ENCODE measurements at places on chromosomes 4 and X. TPM values are rescaled to one million over a fixed set of nuclear protein-coding genes. Genes with fewer than 3 reads are reported as not detected.

DNA sequence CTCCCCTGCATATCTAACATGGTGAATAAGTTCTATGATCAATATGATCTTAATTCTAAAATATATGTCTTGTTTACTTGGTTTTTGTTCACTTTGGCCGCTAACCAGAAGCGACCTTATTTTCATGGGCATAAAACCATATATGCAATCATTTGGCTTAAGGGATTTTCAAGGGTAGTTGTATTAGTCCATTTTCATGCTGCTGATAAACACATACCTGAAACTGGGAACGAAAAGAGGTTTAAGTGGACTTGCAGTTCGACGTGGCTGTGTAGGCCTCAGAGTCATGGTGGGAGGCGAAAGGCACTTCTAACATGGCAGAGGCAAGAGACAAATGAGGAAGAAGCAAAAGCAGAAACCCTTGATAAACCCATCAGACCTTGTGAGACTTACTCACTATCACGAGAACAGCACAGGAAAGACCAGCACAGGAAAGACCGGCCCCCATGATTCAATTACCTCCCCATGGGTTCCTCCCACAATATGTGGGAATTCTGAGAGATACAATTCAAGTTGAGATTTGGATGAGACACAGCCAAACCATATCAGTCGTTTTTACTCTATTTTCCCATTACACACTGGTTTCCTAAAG, 114.3 kb upstream of the CPEB2 start:
- no peaks in the 10 kb centered on the region for H3K36me3 ChIP-seq
- H3K27ac ChIP-seq, result no peak overlapping the region
- H3K4me3 ChIP-seq, result no peak overlapping the region
- H3K27me3 ChIP-seq, result no peaks in the 10 kb centered on the region
- DNase-seq, result no peak

- no peaks in the 10 kb centered on the region for H3K27me3 ChIP-seq
- H3K4me1 ChIP-seq, result no peaks in the 10 kb centered on the region
- no peak for DNase-seq
- no peaks in the 10 kb centered on the region for H3K36me3 ChIP-seq
- H3K27ac ChIP-seq, result no peak overlapping the region
- H3K4me3 ChIP-seq, result no peak overlapping the region
These were observed 47.1 kb downstream of the KLF3 start for GRCh38 chr4:38711066-38711465.

Gene SLC6A8
- total RNA-seq, result 28.4 TPM

- no peaks in the 10 kb centered on the region for H3K27me3 ChIP-seq
- H3K27ac ChIP-seq, result peak within 1 kb of the TSS; percentile 98
- peaks cover 4% of the 10 kb centered on the region for H3K4me1 ChIP-seq
- DNase-seq, result peak; percentile 97
- peak within 1 kb of the TSS; percentile 35 for H3K4me3 ChIP-seq
- no peaks in the 10 kb centered on the region for H3K36me3 ChIP-seq
These were observed at the start of the genes CNGA1 and NIPAL1 for GRCh38 chr4:48016141-48017107. CNGA1 (minus strand) TSS chr4:48016681; CDS start chr4:47952689, 63,992 bp downstream. NIPAL1 (plus strand) TSS chr4:48016772; CDS start chr4:48016840, 68 bp downstream.

Gene MAGEA12
- not detected for total RNA-seq

Gene CLGN
- total RNA-seq, result 26.8 TPM

DNA sequence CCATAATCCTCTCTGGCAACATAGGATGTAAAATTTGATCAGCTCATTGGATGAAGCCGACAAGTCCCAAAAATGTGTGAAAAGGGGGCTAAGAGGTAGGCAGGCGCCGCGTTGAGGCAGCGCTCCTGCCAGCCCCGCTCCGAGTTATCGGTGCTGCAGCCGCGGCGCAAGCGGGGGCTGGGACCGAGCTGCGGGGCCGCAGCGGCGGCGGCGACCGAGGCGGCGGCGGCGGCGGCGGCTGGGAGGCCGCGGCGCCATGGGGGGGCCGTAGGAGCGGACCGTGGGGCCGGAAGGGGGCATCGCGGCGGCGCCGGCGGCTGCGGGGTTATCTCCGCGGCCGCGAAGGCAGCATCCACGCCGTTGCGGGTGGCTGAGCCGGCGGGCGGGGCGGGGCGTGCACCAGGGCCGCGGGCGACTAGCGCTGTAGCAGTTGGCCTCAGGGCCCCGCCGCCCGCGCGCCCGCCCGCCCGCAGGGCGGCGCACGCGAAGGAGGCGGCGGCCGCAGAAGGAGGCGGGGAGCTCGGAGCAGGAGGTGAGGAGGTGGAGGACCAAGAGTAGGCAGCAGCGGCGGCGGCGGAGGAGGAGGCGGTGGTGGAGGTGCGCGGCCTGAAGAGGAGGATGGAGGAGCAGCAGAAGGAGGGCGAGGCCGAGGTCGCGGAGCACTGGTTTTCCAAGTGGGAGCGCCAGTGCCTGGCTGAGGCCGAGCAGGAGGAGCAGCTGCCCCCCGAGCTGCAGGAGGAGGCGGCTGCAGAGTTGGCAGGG, 126.0 kb upstream of the CXorf66 start:
- H3K4me1 ChIP-seq, result no peaks in the 10 kb centered on the region
- H3K36me3 ChIP-seq, result no peaks in the 10 kb centered on the region
- H3K27ac ChIP-seq, result no peak overlapping the region
- H3K4me3 ChIP-seq, result no peak overlapping the region
- DNase-seq, result peak; percentile 37
- peaks cover 7% of the 10 kb centered on the region for H3K27me3 ChIP-seq

Gene PAGE2B
- not detected for total RNA-seq

GRCh38 chr4:6341696-6342095, 72.0 kb downstream of the WFS1 start:
- DNase-seq, result no peak
- H3K4me3 ChIP-seq, result no peak overlapping the region

GRCh38 chr4:142354041-142354440, 492.1 kb downstream of the INPP4B start:
- no peak overlapping the region for H3K4me3 ChIP-seq
- H3K36me3 ChIP-seq, result no peaks in the 10 kb centered on the region
- H3K27ac ChIP-seq, result no peak overlapping the region
- peaks cover 23% of the 10 kb centered on the region for H3K4me1 ChIP-seq

Gene SULT1B1
- total RNA-seq, result 53.8 TPM

DNA sequence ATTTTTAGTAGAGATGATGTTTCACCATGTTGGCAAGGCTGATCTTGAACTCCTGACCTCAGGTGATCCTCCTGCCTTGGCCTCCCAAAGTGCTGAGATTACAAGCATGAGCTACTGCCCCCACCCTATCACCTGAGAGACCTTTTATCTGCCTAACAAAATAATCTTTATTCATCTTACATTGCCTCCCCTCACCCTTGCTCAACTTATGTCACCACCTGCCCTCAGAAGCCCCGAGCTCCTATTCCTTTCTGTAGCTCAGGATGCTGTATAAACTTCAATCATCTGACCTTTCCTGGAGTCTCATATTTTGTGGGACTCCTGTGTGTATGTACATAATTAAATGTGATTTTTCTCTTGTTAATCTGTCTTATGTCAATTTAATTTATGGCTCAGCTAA, 29.7 kb upstream of the ENPP6 start:
- H3K4me3 ChIP-seq, result no peak overlapping the region
- no peaks in the 10 kb centered on the region for H3K4me1 ChIP-seq
- no peak for DNase-seq
- no peaks in the 10 kb centered on the region for H3K36me3 ChIP-seq

DNA sequence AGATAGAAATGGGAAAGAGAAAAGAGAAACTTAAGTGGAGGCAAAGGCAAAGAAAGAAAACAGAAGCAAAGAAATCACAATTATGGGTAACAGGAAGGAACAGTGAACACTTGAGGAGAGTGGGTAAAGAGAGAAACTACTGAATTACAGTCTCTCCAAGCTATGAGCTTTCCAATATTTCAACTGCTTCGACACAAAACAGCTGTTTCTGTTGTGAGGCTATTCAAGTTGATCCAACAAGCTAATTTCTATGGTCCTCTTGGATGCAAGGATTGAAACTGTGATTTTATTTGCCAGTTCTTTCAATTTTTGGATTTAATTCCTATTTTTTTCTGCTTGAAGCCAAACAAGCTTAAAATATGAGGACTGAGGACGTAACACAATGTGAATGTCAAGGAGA, 80.5 kb upstream of the ADGRA3 start:
- no peak overlapping the region for H3K27ac ChIP-seq
- H3K36me3 ChIP-seq, result no peaks in the 10 kb centered on the region
- no peak for DNase-seq
- H3K4me1 ChIP-seq, result no peaks in the 10 kb centered on the region
- H3K27me3 ChIP-seq, result no peaks in the 10 kb centered on the region

DNA sequence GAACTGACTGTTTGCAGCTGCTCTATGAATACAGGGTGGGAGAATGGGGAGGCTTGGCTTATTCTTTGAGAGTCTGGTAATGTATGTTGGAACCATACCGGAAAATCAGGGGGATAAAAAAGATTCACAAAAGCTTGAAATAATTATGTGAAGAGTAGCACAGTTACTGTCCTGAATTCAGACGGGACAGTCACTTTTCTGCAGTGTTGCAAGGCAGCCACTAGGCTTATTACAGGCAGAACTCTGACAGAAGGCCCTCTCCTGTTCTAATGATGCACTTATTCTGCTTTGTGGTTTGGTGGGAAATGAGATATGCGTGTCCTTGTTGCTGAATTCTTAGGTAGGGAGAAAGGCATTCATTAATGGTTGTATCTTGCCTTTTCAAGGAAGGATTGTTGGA, 37.2 kb downstream of the GUCY1B1 start:
- H3K4me3 ChIP-seq, result no peak overlapping the region
- peak; percentile 37 for DNase-seq
- H3K27me3 ChIP-seq, result no peaks in the 10 kb centered on the region
- H3K4me1 ChIP-seq, result no peaks in the 10 kb centered on the region

DNA sequence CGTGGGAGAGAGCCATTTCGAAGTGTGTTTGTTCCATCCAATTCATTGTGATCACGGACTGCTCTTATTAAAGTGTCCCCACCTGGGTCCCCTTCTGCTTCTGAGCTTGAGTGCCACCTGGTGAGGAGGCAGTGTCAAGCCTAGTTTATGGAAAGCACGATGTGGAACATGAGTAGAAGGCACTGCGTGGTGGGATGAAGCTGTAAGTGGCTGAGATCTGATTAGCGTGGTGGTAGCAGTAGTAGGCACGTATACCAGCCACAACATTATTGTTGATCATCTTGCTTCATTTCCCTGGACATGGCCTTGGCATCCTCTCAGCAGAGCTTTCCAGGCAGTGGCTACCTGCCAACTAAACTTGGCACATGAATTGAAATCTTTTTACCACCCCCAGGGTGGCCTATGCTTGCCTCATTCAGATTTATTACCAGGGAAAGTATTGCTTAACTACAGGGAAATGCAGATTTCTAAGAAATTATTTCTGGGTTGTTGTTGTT, 46.4 kb downstream of the GPAT3 start:
- no peak overlapping the region for H3K4me3 ChIP-seq
- no peaks in the 10 kb centered on the region for H3K27me3 ChIP-seq
- DNase-seq, result peak; percentile 9
- no peak overlapping the region for H3K27ac ChIP-seq

DNA sequence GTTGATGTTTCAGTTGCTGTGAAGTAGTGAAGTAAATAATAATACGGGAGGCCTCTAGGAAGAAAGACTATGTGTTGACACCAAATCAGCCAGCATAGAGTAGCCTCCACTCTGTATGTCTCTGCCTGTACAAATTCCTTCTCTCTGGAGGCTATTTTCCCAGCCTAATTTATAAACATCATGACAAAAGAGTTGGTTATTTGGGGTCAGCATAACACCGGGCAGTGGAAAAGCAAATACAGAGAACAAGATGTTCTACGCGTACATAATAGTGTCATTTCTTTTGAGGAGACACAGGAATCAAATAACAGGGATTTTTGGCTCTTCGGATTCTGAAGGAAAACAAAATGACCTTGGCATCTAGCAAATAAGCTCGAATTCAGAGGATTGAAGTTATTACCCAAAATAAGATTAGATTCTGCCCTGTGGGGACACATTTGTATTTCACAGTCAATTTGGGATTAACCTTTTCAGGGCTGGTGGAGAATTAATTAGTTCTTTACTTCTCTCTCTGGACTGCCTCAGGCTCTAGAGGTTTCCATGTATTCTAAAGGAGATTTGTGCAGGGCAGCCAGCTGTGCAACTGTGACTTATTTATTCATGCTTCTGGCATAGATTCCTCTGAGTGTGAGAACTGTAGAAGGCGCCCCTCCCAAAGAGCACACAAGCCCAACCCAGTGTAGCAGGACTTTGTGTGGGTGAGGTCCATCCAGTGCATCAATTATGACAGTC, 14.1 kb upstream of the SYTL4 start:
- no peaks in the 10 kb centered on the region for H3K36me3 ChIP-seq
- H3K27me3 ChIP-seq, result no peaks in the 10 kb centered on the region
- H3K4me1 ChIP-seq, result no peaks in the 10 kb centered on the region
- DNase-seq, result no peak

- H3K36me3 ChIP-seq, result no peaks in the 10 kb centered on the region
- no peak overlapping the region for H3K4me3 ChIP-seq
- H3K27me3 ChIP-seq, result no peaks in the 10 kb centered on the region
- H3K4me1 ChIP-seq, result no peaks in the 10 kb centered on the region
These were observed 26.7 kb downstream of the CT45A3 start for GRCh38 chrX:135741192-135741715.

Gene SLC6A14
- 0.72 TPM for total RNA-seq

Gene TBC1D8B
- total RNA-seq, result 15.6 TPM

GRCh38 chr4:101022151-101023024, 324.9 kb downstream of the PPP3CA start:
- DNase-seq, result no peak
- H3K4me1 ChIP-seq, result no peaks in the 10 kb centered on the region
- no peaks in the 10 kb centered on the region for H3K36me3 ChIP-seq
- no peak overlapping the region for H3K27ac ChIP-seq
- H3K4me3 ChIP-seq, result no peak overlapping the region
- H3K27me3 ChIP-seq, result no peaks in the 10 kb centered on the region

Gene FOXP3
- total RNA-seq, result not detected

DNA sequence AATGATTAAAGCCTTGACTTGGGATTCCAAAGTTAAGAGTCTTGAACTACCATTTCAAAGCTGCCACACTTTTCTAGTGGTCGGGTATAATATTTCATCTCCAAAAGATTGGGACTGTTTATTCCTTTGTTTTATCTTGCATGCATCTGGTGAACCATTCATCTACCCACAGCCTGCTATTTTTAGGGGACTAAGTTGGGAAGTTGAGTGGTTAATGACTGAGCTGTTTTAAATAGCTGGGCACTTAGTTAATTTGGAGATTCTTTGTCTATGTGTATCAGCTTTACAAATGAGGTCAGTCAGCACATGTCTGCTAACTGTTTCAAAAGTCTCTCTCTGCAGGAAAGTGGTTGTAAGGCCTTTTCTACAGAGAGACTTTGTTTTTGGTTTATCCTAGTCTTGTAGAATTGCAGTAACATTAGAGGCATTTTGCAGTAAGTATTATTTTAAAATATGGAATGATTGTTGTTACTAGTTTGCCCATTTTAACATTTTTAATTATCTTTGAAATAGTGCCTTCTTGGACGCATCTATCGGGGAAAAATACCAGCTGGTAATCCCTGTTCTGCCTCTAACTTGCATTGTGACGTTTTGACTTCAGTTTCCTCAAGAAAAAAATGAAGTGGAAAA, 8.2 kb downstream of the BMP2K start:
- H3K27me3 ChIP-seq, result no peaks in the 10 kb centered on the region
- H3K4me3 ChIP-seq, result no peak overlapping the region
- H3K4me1 ChIP-seq, result peaks cover 12% of the 10 kb centered on the region
- H3K36me3 ChIP-seq, result no peaks in the 10 kb centered on the region
- no peak for DNase-seq
- no peak overlapping the region for H3K27ac ChIP-seq

GRCh38 chr4:145770124-145770523, 90.2 kb downstream of the C4orf51 start:
- H3K4me1 ChIP-seq, result no peaks in the 10 kb centered on the region
- no peak overlapping the region for H3K4me3 ChIP-seq
- no peaks in the 10 kb centered on the region for H3K27me3 ChIP-seq
- H3K36me3 ChIP-seq, result no peaks in the 10 kb centered on the region
